ENCODE measurements at places on chromosomes 4 and X. TPM values are rescaled to one million over a fixed set of nuclear protein-coding genes. Genes with fewer than 3 reads are reported as not detected.

The P2RY4 gene
- polyA plus RNA-seq = not detected

The MFAP3L gene
- polyA plus RNA-seq = 1.4 TPM

DNA sequence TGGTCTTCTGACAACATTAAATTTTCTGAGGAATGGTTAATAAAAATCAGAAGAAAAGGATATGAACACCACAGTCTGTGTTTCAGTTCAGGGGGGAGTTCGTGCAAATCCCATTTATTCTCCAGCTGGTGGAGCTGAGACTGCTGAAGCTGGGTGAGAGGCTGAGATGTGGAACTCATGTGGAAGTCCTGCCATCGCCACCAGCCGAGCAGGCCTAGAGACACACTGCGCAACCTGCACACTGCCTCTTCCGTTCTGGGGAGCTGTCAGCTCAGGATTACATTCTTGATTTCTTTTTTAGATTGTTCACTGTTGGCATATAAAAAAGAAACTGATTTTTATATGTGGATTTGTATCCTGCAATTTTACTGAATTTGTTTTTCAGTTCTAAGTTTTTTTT is 66.6 kb upstream of the ELOVL6 start:
- no peak for DNase-seq

- no peak for DNase-seq
Measured at GRCh38 chr4:184428787-184429186, 45.6 kb downstream of the IRF2 start.

DNA sequence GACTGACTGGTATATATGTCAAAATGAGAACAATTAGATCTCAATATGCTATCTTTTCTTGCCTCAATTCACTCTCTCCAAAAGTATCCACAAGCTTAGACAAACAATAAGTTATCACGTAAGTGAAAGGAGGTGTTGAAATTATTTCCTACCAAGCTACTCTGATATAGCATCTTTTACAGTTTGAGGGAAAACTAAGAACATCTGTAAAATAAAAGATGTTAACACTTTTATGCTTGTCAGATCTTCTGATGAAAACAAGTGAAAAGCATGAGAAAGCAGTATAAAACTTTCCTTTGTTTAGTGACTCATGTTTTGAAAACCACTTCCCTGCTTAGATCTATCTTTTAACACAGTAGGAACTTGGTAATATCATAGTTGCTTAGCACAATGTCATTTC is 8.4 kb upstream of the MAB21L2 start:
- DNase-seq = peak; percentile 10

DNA sequence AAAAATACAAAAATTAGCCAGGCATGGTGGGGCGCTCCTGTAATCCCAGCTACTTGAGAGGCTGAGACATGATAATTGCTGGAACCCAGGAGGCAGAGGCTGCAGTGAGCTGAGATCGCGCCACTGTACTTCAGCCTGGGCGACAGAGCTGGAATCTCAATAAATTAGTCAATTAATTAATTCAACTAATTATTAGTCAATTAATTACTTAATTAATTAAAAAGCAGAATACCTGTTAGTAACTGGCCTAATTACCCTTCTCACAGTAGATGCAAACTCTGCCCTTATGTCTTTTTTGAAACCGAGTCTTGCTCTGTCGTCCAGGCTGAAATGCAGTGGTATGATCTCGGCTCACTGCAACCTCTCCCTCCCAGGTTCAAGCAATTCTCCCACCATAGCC is 261.2 kb downstream of the ASMT start:
- no peak for DNase-seq

- DNase-seq = no peak
Measured at GRCh38 chrX:39195156-39195555, 393.9 kb downstream of the MID1IP1 start.

- no peak for DNase-seq
Measured at GRCh38 chr4:188032170-188032569, 36.6 kb downstream of the ZFP42 start.

GRCh38 chr4:111736516-111736915 is 408.7 kb upstream of the FAM241A start:
- no peak for DNase-seq

Data from foreskin keratinocyte (primary cell).